H9 (cell line): ENCODE measurements at places on chromosomes 12 and 14. TPM values are rescaled to one million over a fixed set of nuclear protein-coding genes. Genes with fewer than 3 reads are reported as not detected.

- DNase-seq, result peak; percentile 79
Measured at GRCh38 chr14:99758121-99758821, 34.9 kb upstream of the EML1 start.

DNA sequence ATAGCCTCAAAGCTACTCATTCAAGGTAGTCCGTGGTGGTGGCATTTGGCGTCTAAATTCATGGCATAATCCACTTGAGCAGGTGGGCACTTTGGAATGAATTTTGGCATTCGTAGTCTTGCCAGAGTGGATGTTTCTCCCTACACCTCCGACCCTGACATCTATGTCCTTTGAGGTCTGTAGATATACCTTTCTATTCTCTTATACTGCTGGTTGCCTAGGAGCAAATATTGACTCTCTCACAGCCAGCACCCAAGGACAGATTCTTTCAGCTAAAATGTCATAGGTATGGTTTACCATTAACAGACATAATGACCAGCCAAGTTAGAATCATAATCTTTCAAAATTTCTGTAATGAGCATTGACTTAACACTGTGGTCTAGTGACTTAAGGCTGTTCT is 47.4 kb upstream of the FLRT2 start:
- DNase-seq, result no peak

- no peak for DNase-seq
Measured at GRCh38 chr12:62785941-62786559, 148.9 kb downstream of the PPM1H start.

DNA sequence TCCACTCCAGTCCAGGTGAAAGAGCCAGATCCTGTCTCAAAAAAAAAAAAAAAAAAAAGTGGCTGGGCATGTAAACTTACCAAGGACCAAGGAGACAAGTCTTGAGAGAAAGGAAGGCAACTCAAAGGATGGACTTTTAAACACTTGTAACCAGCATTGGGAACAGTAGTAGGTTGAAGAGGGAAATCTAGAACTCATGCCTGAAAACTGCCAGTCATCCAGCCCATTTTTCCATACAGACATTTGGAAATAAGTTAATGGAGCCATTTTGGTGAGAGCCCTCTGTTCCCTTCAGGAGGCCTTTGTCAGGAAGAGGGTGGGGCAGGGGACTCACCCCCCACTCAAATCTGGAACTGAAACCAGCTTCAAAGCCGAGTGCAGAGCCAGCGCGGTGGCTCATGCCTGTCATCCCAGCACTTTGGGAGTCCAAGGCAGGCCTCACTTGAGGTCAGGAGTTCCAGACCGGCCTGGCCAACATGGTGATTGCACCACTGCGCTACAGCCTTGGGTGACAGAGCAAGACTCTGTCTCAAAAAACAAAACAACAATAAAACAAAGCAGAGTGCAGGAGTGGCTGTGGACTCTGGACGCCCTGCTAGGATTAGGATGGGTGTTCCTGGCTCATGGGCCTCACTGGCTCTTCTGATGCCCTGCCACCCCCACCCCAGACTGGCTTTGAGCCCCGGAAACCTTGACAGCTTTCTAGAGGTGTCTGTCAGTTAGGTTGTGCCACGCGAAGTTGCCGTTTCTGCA is 1.6 kb upstream of the MLXIP start:
- no peak for DNase-seq

DNA sequence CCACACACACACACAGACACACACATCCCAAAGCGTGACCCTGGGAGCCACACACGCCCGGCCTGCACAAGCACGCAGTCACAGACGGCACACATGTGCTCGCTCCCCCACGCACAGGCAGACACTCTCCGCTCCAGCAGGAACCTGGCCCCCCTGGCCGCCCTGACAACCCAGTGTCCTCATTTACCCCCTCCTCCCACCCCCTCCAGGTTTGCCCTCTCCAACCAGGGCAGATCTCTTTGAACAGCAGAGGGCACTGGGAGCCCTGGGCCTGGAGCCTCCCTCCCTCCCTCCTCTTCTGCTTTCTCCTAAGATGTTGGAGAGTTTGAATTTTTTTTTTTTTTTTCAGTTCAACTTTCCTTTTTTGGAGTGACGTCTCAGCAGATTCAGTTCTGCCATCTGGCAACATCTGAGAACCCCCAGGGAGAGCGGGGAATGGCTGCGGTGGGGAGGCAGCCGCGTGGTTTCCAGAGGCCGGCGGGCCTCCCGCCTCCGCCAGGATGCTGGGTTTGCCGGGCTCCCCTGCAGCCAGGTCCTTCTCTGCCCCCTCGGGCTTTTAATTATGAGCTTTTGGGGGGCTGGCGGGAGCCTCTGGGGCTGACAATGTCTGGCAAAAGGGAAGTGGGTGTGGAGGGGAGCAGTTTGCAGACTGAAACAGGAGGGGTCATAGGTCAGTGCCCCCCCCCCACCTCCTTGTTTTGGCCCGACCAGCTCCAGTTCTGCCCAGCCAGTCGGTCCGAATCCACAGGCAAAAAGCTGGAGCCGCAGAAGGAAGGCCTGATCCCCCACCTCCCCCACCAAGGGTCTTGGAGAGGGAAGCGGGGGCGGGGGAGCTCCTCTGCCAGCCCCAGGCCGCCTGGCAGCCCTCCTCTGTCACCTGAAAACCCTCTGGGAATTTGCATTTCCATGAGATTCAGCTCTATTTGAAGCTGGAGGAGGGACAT is 1.3 kb upstream of the NCOR2 start:
- peak; percentile 71 for DNase-seq

TPI1 gene
- 1,177 and 1,211 TPM in 2 replicates for total RNA-seq

- DNase-seq, result no peak
Measured at GRCh38 chr14:81710232-81710845, 176.7 kb upstream of the SEL1L start.

GRCh38 chr12:109760930-109761921 is 47.6 kb downstream of the FAM222A start:
- DNase-seq, result peak; percentile 28

GRCh38 chr14:76077340-76077739 is 74.4 kb upstream of the GPATCH2L start:
- DNase-seq, result no peak

DDIT3 gene
- total RNA-seq, result 12.8 and 14.1 TPM in 2 replicates

SMOC1 gene
- 0.68 and 0.72 TPM in 2 replicates for total RNA-seq
